ENCODE measurements at places on chromosomes 12 and 14.

GRCh38 chr12:31353750-31354708 is 28.1 kb upstream of the SINHCAF start:
- DNase-seq, result no peak

DNA sequence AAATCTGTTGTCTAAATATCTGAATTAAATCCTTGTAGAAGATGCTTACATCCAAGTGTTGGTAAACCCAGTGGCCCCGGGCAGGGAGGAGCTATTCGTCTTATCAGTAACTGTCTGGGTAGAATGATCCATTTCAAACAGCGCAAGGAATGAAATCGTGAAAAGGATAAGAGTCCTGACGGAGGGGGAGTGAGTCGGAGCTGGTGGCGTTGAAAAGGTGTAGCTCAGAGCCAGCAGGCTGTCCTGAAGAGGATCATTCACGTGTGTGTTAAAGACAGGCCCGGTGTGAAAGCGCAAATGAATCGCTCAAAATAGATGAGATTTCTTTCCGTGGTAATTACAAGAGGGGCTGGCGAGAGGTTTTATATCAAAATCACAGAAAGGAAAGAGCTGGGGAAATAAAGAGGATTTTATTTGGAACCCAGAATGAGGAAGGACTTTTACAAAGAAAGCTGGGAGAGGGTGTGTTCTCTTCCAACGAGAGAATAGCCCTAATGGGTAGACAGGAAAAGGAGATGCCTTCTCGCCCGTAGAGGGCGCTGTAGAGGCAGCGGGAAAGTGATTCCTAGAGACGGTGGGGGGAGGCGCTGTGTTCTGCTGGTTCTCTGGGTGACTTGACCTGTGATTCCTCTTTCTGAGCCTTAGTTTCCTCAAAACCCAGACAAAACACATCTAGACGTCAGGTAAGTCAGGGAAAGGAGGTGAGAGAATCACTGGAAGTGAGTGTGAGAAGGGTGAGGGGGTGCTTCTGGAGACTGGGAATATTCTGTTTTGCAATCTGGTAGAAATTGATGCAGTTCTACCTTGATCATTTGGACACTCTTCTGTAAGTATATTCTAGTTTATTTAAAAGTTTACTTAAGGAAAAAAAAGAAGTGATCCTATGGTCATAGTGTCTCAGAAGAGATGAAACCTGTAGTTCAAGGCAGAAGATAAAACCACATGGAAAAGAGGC is 39.3 kb downstream of the SRRM4 start:
- DNase-seq, result no peak

GRCh38 chr14:85387181-85387580 is 142.8 kb upstream of the FLRT2 start:
- DNase-seq, result no peak

- no peak for DNase-seq
Measured at GRCh38 chr14:32986791-32987540, 48.3 kb downstream of the NPAS3 start.

DNA sequence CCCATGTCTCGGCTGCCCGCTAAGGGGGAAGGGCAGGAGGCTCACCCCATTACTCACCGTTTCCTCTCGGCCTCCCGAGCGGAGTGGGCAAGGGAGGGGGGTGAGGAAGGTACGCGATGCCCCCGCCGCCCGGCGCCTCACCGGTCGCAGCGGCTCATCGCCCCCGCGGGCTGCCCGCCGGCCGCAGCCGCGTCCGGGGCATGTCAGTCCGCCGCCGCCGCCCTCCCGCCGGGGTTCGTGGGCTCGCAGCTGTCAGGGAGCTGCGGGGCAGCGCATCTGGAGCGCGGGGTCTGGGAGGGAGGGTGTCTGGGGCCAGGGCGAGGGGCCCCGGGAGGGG is 461 bp downstream of the SLC8A3 start:
- DNase-seq, result no peak

- no peak for DNase-seq
Measured at GRCh38 chr14:90814806-90815571, 1.2 kb downstream of the TTC7B start.

DNA sequence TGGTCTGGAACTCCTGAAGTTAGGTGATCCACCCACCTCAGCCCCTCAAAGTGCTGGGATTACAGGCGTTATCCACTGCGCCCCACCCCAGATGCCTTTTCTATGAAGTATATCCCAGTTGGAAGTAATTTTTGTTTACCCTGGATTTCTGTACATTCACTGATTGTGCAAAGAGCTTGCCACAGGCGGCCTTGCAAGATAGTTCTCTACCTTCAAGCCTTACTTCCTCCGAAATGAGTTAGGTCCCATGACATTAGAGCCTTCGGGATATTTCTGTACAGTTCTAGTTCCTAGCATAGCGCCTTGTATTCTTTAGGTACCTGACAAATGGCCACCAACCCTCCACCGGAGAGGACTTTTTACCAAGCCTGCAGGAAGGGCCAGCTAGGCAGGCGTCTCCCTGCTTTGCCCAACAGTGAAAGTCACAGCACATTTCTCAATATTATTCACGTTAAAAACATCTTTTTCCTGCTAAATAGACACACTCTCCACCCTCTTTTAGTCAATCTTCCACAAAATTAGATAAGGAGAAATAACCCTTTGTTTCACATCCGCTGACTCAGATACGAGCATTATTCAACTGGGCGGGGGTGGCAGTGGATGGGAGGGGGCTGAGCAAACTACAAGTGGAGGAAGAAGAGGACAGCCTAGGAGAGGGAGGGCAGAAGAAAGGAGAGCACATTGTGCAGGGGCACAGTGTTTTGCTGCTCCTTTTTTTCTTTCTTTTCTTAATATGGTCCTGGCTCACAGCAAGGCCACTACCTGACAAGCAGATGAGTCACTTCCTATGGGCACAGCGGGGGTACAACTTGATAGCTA is 40.0 kb upstream of the CAPRIN2 start:
- no peak for DNase-seq

DNA sequence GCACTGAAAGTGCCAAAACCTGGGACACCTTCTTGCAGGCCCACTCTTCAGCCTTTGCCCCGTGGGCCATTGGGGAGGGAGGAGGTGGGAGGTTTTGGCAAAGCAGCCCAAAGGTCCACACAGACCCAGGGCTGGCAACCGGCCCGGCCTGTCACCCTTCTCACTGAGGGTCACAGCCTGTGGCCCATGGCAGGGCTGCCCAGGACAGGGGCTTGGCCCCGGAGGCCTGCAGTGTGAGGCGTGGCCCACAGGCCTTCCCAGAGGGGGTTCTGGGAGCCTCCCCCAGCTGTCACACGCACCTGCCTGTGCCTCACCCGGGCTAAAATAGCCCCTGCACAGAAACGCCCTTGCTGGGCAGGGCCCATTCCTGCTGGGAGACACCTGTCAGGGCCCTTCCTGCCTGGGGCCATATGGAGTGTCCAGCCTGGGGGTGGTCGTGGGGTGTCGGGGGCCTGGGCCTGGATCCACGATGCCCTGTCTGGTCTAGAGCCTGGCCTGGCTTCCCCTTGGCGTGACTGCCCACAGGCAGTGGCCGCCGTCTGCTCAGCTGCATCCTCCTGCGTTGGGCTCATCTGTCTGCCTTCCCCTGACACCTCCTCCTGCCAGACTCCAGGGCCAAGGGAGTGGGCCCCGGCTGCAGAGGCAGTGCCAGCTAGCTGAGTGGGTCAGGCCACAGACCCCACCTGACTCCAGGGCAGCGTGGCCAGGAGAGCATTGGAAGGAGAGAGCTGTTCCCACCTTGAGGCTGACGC is 19.2 kb downstream of the PACS2 start:
- no peak for DNase-seq

DNA sequence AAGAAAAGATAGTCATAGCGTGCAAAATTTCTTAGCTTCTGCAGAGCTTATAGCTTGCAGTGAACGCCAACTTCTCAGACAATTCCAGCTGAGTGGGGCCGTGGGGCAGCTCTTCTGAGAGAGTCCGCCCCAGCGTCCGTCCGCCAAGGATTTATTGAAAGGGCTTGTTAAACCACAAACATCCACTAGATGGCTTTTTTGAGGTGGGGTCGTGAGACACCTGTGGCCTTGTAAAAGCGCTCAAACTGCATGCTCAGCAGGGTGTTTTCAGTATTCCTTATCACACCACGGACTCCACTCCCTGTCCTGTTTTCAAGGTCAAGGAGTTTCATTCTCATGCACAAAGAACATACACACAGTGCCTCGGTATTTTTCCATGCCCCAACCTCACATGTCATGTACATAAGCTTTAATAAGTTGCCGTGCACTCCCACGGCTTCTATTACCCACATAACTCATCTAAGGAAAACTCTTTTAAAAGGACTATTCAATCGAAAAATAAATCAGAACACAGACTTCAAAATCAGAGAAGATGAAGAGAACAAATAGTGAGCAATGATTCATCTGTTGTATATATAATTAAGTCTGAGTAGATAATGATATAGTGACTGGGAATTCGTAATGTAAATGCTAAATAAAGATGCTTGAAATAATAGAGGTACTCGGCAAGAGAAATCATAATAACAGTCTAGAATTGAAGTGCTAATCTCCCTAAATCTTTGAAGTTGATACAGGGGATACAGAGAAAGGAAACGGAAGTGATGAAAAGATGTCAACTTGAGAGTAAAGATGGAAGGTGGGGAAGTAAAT is 46.7 kb downstream of the WBP11 start:
- DNase-seq, result no peak

GRCh38 chr12:119683816-119684215 is 15.9 kb downstream of the PRKAB1 start:
- no peak for DNase-seq

DNA sequence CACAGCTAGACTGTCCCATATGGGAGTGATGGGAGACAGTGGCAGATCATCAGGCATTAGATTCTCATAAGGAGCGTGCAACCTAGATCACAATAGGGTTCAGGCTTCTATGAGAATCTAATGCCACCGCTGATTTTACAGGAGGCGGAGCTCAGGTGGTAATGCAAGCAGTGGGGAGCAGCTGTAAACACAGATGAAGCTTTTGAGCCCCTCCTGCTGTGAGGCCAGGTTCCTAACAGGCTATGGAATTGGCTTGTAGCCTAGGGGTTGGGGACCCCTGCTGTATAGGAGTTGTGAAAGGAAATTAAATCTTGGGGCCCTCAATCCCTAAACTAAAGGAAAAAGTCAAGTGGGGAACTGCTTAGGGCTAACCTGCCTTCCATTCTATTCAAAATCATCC is 29.6 kb downstream of the ADIPOR2 start:
- no peak for DNase-seq

DNA sequence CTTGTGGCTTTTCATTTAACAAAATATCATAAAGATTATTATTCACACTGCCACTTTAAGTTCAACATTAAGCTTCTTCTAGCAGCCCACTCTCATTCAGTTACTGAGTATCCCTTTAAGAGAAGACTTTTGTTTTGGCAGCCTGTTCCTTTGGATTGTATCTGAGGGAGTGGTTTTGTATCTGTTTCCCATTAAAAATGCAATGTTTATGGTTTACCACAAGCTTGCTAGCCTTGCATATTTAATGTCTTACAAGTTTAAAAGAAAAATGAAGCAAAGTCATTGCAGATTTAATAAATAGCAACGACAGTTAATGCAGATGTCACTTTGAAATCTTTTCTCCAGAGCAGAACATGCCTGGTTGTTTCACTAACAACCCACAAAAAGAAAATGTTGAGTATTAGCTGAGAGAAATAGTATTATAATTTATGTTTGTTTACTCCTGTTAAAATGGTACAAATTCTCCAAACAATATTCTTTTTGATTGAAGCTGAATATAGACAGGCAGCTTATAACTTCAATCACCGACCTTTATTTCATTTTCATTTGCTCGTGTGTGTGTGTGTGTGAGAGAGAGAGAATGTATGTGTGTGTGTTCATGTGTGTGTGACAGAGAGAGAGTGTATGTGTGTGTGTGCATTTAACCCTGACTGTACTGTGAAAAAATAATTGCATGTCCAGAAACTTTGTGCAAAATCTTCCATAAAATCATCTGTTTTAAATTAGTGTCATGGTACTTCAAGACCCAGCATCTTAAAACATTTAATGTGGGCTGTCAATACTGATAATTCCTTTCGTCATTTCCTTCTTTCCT is 1.8 kb downstream of the DCN start:
- no peak for DNase-seq

DNA sequence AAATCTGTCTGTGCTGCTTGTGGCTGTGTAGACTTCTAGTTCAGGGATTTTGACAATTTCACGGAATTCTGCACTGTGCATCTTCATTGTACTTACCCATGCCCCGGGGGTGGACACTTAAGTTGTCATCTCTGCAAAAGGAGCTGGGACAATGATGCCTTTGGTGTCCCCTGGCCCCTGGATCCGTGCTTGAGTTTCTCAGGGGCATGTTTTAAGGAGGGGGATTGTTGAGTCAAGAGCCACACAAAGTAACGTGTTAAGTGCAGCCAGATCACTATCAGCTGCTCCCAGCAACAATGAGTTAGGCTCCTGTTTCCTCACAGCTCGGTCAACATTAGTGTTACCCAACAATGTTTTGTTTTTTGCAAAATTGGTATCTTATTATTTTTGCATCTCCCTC is 305.0 kb upstream of the DIO3 start:
- no peak for DNase-seq

- no peak for DNase-seq
Measured at GRCh38 chr12:39532448-39532847, 87.2 kb downstream of the ABCD2 start.

- no peak for DNase-seq
Measured at GRCh38 chr12:106329231-106329982, 26.9 kb downstream of the TCP11L2 start.

GRCh38 chr14:80764921-80765507 is 176.5 kb downstream of the CEP128 start:
- no peak for DNase-seq

GRCh38 chr12:90020436-90020835 is 311.8 kb upstream of the ATP2B1 start:
- no peak for DNase-seq

DNA sequence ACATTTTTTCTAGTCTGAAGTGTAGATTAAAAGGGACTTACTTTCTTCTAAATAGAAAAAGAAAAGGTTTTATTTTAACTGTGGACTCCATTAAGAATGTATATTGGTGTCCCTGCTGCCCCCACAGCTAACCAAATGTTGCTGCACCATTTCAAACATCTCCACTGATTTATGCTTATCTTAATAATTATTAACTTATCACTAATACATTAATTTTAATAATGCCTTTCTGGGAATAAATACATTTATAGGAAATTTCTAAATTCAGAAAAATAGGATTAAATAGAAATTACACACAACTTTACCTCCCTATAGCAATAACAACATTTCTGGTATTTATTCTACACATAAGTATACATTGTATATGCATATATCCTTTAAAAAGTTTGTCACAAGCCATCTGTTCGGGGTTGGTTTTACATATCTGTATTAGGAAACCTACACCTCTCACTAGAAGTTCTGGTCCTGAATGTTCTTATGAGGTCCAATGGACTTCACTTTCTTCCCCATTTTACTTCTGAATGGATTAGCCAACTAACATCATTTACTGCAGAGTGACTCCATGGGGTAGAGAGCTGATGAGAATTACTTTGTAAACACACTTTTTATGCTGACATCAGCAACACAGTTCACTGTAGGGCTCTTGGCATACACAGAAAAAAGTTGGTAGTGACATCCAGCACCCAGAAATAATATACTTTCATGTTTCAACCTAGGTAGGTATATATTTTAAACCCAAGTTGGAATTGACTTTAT is 9.4 kb upstream of the SELPLG start:
- DNase-seq, result no peak

GRCh38 chr12:31201382-31201781 is 124.6 kb downstream of the SINHCAF start:
- DNase-seq, result no peak

- no peak for DNase-seq
Measured at GRCh38 chr14:81342850-81343580, 57.1 kb downstream of the STON2 start.
